NCI-H187 treated with DMSO at 0.1 percent for 48 hours (cell line): ENCODE measurements at places on chromosomes 16 and 17.

DNA sequence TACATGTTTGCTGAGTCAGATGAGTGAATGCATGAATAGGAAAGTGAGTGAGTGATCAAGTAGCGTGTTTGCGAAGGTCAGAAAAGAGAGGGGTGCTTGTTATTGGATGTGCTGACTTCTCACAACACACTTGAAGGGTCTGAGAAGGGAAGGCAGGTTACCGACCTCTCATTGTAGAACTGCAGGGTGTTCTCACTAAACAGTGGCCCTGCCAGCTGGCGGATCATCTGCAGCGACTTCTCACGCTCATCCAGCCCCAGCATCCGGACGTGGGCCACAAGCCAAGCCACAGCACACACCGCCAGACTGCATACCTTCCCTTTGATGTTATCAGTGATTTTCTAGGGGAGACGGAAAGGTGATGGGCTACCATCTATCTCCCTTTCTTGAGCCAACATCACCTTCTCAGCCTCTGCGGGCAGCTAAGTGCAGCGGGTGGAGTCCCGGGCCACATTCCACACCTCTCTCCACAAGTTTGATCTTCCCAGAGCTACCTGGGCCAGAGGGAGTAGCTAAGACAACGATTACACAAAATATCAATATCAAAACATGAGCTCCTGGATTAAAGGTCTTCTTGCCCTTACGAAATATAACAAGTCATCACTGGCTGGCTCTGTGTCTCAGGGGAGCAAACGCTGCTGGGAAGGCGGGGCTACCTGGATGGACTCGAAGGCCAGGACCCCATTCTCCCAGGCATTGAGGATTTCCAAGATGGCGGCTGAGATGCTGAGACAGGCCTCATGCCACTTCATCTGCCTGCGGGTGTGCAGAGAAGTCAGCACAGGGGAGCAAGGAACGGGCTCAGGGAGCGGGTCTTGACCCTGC is 11.0 kb downstream of the CSF3 start:
- DNase-seq, result no peak

DNA sequence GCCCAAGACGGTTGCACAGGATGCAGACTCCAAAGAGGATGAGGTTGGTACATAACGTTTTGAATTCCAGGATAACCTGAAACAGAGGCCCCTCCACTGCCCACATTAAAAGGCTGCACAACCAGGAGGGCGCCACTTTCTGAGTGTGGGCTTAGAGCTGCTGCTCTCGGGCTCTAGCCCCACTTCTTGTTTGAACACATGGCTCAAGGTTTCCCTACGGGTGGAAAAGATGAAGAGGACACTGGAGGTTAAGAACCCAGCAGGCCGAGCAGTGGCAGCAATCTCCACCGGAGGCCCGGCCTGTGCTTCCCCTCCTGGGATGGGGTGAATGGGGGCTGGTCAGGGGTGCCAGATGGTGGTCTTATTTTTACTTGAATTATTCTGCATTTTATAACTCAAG is 8.0 kb upstream of the TRAP1 start:
- no peak for DNase-seq

DNA sequence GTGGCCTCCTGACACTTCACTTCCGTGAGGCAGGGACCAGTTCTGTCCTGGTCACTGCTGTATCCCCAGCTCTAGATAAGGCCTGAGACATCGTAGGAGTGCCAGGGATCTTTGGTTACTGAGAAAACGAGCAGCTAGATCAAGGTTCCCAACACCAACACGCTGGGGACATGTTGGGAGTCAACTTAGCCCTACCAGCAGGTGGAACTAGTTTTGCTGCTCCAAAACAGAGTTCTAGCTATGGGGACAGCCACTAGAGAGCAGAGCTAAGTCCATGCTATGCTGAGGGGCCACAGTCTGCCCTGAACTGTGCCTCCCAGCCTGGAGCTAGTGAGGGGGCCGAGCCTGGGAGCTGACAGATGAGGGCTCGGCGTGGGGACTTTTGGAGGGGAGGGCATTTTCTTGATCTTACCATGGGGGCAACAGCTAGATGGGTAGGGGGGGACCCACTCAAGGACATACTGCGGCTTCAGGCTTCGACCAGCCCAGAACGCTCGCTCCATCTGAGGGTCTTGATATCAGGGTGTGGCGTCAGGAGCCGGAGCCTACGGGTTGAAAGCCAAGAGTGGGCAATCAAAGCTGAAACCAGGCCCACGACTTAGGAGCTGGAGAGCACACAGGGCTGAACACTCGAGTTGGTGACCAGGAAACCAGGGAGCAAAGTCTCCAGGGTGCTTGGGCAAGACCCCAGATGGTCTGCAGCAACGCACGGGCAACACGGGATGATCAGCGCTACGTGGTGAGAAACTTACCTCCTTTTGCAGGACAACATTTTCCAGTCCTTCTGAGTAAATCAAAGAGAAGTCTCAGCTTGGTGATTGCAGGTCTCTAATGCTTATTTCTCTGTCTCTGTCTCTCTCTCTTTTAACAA is 13.4 kb downstream of the SNX20 start:
- DNase-seq, result no peak

DNA sequence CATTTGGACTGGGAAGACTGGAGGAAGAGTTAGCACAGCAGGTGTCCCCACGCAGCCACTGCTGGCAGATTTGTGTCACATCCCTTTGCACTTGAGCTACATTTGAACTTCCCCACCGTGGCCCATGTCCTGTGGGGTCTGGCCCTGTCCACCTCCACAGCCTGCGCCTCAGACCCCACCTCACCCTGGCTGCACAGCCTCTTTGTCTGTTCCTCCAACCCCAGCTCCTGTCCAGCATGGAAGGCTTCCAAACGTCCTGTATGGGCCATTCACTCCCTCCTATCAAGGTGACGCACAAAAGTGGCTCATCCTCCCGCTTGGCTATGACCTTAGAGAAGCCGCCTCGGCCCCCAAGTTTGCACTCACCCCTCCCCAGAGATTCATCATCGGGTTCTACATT is 200.6 kb downstream of the FOXL1 start:
- no peak for DNase-seq

- DNase-seq, result no peak
Measured at GRCh38 chr17:40565769-40566409, 617 bp upstream of the CCR7 start.

DNA sequence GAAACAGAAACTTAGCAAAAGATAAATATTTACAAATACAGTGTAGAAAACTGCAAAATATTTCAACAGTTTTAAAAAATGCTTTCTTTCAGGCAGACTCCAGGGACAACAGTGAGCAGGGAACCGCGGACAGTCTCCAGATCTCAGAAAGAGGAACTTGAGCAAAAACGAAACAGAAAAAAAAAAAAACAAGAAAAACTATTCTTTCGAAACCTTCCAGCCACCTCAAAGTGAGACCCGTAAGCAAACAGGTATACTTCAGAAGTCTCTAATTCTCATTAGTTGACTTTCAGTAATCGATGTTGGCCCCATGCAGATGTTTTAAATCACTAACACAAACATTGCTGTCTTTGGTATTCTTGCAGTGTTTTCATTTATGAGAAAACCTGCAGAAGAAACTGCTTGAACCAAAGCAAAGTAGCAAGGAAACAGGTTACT is 15.7 kb upstream of the CCL1 start:
- DNase-seq, result no peak
